Cardiac muscle cell (in vitro differentiated cells and primary cell): ENCODE measurements at places on chromosomes 16 and 17.

DNA sequence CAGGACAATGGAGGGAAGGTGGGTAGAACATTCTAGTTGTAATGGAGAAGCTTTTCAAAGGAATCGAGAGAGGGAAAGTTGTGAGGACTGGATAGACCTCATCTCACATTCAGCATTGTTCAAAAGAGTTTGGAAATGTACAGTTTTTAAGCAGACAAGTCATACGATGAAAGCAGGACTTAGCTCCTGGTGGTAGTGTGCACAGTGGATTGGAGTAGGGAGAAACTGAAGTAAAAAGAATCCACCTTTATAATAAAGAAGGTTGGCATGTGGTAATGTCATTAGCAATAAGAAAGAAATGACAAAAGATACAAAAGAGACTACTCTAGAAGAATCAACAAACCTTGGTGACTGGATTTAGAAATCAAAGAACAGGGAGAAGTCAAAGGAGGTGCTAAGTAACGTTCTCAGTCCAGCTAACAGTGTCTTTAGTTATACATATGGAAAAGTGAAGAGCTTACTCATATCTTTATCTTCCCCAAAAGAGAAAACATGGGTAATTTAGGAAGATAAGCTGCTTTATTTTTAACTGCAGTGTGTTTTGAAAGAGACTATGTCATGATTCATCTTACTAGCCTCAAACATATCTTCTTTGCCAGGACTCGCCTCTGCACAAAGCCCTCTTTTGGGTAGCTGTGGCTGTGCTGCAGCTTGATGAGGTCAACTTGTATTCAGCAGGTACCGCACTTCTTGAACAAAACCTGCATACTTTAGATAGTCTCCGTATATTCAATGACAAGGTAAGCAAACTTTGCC is 18.7 kb upstream of the EVI2A start:
- no peak for DNase-seq

GRCh38 chr17:50863221-50863843 is 2.8 kb downstream of the TOB1 start:
- DNase-seq: peak; percentile 59

DNA sequence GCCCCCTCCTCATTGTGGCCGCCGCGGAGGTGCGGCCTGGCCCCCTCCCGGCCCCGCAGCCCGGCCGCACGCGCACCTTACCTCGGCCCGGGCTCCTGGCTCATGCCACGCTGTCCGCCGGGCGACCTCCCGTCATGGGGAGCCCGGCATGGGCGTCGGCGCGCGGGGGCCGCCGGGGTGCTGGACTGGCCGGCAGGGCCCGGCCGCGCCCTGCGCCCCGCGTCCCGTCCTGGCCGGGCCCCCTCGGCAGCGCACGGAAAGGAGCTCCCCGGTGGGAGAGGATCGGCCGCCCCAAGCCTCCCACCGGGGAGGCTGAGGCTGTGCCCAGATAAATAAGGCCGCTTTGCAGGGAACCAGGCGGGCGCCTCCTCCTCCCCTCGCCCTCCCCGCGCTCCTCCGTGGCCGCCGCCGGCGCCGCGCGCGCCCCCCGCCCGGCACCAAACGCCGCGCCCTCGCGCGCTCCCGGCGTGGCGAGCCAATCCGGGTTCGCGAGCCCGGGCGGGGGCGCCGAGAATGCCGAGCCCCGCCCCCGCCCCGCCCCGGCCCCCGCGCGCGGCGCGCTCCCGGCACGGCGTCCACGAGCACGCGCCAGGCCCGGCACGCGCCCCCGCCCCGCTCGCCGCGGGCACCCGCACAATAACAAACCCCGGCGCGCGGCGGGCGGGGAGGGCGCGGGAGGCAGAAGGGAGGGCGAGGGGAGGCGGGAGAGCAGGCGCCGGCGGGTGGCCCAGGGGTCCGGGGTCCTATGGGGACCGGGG is at the start of gene FBXL16:
TSS of gene FBXL16 (minus strand) at position 371 of the 758 bp plus-strand sequence. CDS start 8,396 bp downstream, outside the sequence.
- no peak for DNase-seq

GRCh38 chr17:83187782-83188311 is 108.4 kb downstream of the METRNL start:
- no peak for DNase-seq

DNA sequence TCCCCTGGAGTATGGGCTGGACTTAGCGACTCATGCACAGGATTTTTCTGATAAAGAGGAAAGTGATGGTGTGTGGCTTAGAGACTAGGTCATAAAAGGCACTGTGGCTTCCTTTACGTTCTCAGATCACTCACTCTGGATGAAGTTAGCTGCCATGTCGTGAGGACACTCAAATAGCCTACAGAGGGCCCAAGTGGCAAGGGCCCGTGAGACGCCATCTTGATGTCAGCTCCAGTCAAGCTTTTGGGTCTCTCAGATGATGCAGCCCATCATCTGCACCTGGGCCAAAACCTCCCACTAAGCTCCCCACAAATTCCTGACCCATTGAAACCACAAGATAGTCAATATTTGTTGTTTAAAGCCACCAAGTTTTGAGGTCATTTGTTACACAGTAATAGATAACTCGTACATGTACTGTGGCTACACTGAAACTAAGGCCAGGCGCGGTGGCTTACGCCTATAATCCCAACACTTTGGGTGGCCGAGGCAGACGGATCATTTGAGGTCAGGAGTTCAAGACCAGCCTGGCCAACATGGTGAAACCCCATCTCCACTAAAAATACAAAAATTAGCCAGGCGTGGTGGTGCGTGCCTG is 14.7 kb downstream of the ST6GALNAC2 start:
- no peak for DNase-seq

DNA sequence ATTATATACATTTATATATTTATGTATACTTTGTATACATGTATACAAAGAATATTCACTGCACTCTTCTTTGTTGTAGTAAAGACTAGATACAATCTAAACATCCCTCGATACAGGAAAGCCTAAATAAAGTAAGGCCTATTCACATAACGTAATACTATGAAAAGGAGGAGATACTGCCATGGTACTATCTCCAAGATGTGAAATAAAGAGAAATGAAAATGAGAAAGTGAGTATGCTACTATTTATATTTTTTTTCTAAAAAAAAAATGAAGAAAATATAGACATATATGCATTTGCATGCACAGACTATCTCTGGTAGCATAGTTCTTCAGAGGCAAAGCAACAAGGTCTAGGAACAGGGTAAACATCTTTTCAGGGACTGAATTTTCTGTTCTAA is 19.4 kb downstream of the CFDP1 start:
- no peak for DNase-seq

DNA sequence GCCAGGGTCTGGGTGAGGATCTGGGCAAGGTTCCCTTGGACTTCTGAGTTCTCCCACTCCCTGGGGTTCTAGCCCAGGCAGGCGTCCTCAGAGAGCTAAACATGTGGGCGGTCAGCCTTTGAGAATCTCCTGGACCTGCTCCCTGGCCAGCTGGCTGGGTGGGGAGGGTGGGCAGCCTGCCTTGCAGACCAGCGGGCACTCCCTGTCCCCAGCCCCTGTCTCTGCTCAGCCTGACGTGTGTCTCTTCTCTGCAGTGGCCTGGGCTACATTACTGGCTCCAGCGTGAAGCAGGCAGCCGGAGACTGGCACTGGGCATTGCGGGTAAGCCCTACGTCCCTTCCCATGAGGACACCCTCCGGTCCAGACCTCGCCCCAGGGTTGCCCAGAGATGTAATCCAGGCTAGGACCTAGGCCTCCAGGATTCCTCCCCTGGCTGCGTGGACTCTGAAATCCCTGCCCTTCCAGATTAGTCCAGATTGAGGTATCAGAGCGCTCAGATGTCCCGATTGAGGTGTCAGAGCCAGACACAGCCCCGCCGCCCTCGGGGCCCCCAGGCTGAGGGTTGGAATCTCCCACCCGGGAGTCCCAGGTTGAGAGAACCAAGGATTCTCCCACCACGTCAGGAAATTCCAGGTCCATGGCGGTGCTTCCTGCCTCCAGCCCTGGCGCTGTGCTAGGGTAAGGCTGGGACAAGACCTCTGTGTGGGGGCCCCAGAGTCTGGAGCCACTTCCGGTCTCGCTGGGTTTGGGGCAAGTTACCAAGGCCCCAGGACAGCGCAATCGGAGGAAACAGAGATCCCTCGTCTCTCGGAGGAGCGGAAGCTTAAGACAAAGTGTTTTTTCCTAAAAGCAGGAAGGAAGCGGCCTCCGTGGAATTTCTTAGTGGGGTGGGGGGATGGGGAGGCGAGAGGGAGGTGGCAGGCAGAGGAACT is 24.1 kb downstream of the MYBBP1A start:
- DNase-seq: peak; percentile 72

GRCh38 chr17:58416396-58416795 is 938 bp downstream of the RNF43 start:
- no peak for DNase-seq

- no peak for DNase-seq
Observed at GRCh38 chr17:81322271-81323082, 27.4 kb upstream of the SLC38A10 start.

DNA sequence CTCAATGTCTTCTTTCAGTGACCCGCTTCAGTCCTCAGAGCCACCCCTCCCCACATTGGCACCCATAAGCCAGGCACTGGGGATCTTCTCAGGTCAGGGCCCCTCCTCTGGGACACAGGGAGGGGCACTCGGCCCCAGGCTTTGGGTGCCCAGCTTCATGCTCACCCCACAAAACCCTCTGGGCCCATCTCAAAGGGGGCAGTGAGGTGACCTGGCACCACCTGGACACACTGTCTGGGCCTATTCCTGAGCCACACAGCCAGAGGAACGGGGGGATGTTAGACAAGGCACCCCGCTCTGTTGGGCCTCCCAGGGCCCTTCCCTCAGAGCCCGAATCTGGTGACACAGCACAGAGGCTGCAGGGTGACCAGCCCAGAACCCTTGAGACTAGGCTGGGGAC is 36.1 kb downstream of the TNFRSF13B start:
- DNase-seq: no peak

DNA sequence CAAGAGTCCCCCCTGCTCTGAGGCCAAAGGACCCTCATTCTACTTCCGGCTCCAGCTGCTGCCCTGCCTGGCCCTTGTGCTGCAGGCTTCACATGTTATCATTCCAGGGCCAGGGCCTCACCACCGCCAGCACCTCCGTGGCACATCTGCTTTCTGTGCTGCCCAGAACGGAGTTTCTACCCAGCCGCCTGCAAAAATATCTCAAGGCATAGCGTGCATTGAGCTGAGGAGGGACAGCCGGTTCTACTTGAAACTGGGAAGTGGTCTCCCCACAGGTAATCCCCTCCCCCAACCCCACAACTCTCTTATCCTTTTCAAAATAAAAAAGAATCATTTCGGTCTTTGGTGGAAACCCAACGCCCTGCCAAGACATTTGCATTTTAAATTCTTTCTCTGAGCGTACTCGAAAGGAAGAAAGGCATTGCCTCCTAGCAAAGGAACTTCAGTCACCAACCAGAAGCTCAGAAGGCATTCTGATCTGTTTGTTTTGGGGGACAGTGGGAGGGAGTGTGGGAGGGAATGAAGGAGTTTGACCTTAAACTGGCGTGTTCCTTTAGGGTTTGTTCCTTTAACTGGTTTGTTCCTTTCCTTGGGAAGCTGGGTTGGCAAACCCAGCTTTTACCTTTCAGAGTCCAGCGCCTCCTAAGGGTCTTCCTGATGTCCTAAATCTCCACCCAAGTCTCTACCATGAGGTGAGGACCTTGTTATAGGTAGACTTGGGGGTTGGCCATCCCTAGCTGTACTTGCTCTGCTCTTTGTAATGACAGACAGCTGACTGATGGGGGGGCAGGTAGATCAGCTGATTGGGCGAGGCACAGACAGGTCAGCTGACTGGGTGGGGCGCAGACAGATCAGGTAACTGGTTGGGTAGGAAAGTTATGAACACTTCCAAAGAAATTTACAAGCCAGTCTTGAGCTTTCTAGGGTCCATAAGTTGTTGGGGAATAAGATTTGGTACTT is 33.4 kb upstream of the PIK3R6 start:
- DNase-seq: no peak

DNA sequence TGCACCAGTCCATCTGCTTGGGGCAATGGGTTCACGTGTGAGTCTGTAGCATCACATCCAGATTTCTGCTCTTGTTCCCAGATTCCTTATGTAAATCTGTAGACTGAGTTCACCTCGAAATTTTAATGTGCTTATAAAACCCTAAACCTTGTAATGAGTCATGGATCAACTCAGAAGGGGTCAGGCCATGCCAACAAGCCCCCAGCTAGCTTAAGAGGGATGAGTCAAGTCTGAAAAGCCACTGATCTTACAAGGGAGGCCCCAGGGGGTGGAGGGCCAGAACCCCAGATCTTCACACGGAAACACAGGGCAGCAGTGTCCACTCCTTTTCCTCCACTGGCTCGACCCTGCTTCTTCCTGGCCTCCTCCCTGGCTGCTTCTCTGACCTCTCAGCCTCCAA is 399.1 kb upstream of the CDH5 start:
- DNase-seq: no peak
